ENCODE measurements at places on chromosomes 5 and 9. TPM values are rescaled to one million over a fixed set of nuclear protein-coding genes. Genes with fewer than 3 reads are reported as not detected.

The HMMR gene
- total RNA-seq: 0.91 TPM

The RNF145 gene
- total RNA-seq: 66.5 TPM

DNA sequence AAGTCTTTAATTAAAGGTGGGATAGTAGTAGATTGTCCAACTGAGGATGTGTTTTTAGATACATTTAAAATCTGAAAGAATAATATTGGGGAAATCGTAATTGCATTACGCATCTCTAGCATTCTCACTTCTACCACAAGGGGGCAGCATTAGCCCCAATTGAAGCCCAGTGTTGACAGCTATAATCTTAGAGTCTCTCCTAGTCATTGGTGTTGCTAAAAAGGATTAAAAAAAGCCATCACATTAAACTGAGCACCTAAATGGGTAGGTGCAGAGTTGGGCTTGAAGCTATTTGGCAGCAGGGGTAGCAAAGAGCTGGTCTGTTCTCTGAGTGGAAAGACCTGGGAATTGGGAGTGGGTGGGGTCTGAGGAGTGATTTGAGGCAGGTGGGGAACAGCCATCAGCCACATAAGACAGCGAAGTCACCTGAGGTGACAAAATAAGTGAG lies 177.2 kb downstream of the OSTF1 start:
- no peaks in the 10 kb centered on the region for H3K4me1 ChIP-seq
- no peak overlapping the region for H3K27ac ChIP-seq

DNA sequence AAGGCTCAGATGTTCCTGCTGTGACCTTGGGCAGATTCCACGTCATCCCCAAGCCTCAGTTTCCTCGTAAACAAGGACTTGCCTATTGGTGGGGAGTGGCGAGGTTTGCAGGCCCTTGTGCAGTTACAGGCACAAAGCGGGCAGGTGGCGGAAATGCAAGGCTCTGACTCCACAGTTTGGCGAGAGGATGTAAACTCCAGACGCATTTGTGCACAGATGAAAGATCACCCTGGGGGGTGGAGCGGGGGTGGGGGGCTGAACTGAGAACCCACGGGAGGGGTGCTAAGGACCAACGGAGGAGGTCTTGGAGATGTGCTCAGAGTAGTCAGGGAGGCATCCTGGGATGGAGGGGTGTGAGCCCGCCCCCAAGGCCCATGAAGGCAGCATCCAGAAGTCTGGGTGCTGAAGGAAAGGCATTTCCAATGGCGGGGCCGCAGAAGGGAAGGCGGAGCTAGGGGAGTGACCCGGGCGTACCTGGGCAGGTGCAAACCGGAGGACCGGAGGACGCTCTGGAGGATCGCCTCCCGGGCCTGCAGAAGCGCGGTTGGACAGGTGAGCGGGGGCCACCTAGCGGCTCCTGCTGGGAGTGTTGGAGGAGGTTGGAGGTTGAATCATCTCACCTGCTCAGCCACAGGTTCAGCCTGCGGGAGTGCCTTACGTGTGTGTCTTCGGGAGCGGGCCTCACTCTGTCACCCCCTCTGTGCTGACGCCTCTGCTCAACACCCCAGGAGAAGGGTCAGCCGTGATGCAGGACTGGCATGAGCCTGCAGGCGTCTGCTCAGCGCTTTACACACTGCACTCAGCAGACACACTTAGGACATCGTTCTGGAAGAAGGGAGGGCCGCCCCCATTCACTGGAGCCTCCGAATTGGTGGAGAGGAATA lies 1.9 kb upstream of the FIBCD1 start:
- peak; percentile 86 for DNase-seq
- no peak overlapping the region for H3K4me3 ChIP-seq
- H3K27me3 ChIP-seq: peaks cover 10% of the 10 kb centered on the region
- no peak overlapping the region for H3K27ac ChIP-seq
- H3K36me3 ChIP-seq: no peaks in the 10 kb centered on the region
- H3K4me1 ChIP-seq: no peaks in the 10 kb centered on the region

DNA sequence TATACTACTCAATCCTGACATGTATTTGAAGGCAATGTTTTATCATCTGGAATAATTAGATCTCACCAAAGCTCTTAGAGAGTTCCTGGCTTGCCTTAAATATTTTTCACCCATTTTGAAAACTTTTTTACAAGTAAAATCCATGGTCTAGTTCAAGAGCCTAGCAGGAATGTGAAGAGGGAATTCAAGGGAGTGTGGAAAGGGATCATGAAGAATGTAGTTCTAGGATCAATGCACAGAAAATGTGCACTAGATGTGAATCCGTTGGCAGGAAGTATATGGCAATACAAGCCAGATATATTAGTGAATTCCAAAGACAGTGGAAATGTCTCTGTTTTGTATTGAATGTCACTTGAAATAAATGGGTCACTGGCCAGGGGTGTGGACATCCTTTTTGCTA lies 167.9 kb upstream of the MOCS2 start:
- DNase-seq: no peak
- H3K36me3 ChIP-seq: no peaks in the 10 kb centered on the region
- H3K4me3 ChIP-seq: no peak overlapping the region
- no peaks in the 10 kb centered on the region for H3K4me1 ChIP-seq

GRCh38 chr5:167819406-167819805 lies 472.0 kb upstream of the WWC1 start:
- H3K27ac ChIP-seq: no peak overlapping the region
- no peaks in the 10 kb centered on the region for H3K36me3 ChIP-seq
- no peak overlapping the region for H3K4me3 ChIP-seq
- no peaks in the 10 kb centered on the region for H3K27me3 ChIP-seq

DNA sequence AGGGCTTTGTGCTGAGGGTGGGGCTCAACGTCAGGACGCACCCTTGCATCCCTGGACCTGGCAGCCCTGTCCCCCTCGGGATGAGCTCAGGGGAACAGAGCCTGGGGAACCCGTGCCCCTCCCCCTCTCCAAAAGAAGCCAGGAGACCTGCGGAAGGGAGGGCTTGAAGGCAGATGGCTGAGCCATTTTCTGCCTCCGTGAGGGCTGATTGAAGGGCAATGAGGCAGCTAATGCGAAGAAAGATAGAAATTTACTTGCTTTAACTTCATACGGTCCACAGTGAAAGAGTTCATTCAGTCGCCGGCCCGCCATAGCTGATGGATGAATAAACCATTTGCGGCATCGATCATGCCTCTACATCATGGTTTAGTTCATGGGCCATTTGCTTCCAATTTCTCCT lies 28.8 kb downstream of the ASS1 start:
- no peaks in the 10 kb centered on the region for H3K27me3 ChIP-seq
- no peak for DNase-seq
- H3K4me3 ChIP-seq: no peak overlapping the region

DNA sequence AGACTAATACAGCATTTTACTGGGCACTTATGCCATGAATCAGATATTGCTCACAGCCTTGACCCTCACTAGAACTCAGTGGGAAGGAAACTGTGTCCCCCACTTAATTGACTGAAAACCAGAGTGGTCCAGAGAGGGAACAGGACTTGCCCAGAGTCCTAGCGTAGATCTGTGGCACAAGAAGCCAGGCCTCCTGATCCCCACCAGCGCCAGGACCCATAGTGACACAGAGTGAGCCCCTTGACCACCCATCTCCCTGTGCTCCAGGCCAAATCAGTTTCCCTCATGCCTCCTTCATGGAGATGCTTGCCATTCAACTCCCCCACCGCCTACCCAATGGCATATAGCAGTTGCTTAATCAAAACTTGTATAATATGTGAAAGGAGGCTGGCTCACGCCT lies 8.3 kb downstream of the KIF12 start:
- peaks cover 32% of the 10 kb centered on the region for H3K36me3 ChIP-seq
- H3K4me1 ChIP-seq: no peaks in the 10 kb centered on the region
- DNase-seq: no peak
- H3K27ac ChIP-seq: no peak overlapping the region
- no peak overlapping the region for H3K4me3 ChIP-seq
- H3K27me3 ChIP-seq: no peaks in the 10 kb centered on the region

- no peaks in the 10 kb centered on the region for H3K27me3 ChIP-seq
- no peak for DNase-seq
- H3K4me3 ChIP-seq: no peak overlapping the region
- H3K27ac ChIP-seq: no peak overlapping the region
- H3K4me1 ChIP-seq: no peaks in the 10 kb centered on the region
- H3K36me3 ChIP-seq: no peaks in the 10 kb centered on the region
Measured at GRCh38 chr5:127431977-127432585, 85.4 kb upstream of the PRRC1 start.

All from kidney (tissue), 22 donors.